Jurkat, Clone E6-1 (cell line): ENCODE measurements at places on chromosomes 11 and 22.

DNA sequence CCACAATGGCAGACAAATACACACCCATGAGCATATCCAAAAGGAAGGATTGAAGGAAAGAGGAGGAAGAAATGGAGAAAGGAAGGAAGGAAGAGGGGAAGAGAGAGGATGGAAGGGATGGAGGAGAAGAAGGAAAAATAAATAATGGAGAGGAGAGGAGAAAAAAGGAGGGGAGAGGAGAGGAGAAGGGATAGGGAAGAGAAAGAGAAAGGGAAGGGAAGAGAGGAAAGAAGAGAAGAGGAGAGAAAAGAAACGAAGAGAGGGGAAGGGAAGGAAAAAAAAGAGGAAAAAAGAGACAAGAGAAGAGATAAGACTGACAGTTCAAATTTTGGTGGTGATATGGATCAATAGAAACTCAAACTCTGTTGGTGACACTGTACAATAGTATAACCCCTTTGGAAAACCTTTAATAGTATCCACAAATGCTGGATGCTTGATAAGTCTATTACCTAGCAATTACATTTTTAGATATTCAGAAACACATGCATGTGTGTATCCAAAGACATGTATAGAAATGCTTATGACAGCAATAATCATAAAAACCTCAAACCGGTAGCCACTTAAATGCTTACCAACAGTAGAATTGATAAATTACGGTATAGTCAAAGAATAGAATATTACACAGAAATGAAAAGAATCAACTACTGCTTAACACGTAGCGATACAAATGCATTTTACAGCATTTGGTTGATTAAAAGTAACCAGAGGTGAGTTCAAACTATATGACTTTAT lies 1.2 kb upstream of the HBD start:
- DNase-seq = no peak

DNA sequence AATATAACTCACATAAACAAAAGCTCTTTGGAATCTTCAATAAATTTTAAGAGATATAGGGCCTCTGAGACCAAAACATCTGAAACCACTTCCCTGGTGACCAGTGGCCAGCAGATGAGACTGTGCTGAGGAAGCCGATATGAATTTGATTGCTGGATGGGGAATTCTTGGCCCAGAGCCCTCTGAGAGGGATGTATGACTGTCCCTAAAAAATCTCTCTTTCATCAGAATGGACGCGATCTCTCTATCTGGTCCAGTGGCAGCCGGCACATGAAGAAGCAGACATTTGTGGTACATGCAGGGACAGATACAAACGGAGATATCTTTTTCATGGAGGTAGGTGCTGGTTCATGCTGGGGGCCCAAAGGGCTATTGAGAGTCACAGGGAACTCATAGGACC lies 37.5 kb downstream of the MYBPC3 start:
- no peak for DNase-seq

DNA sequence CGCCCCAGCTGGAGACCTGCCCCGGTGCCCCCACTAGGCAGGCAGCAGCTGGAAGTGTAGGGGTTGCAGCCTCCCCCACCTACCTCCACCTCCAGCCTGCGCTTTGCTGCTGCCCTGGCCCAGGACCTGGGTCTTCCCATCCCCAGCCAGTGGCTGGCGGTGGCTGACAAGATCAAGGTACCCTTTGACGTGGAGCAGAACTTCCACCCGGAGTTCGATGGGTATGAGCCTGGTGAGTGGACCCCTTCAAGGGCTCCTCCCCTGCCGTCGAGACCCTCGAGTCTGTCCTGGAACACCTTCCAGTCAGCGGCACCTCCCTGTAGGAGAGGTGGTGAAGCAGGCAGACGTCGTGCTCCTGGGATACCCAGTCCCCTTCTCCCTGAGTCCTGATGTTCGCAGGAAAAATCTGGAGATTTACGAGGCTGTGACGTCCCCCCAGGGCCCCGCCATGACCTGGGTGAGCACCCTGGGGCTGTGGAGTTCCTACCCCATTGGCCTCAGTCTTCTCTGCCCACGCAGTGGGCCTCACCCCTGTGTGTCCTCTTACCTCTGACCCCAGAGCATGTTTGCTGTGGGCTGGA lies 4.4 kb downstream of the PGGHG start:
- no peak for DNase-seq

DNA sequence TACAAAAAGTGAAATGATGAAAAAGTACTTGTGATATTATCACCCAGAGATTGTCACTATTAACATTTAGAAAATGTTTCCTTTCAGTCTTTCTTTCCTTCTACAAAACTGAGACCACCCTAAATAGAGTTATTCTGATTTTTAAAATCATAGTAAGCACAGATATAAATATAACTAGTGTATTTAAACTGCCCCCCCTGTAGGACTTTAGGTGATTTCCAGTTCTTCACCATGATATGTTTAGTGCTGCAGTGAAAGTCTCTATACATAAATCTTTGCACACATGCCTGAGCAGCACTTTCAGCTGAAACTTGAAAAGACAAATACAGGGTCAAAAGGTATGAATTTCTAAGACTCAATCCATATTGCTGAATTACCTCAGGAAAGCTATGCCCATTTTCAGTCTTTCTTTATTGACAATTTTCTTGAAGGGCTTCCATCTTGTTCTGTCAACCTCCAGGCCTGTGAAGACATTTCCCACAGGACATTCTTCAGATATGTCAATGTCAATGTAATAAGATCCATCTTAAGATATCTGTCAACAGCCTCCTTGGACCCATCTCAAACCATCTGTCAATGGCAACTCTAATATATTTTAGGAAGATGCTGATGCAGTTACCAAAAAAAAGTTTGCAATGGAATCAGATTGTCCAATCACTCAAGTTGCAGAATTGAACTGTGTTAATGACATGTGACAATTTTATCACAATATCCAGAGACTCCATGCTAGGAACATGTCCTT lies 30.8 kb upstream of the LDLRAD3 start:
- no peak for DNase-seq

GRCh38 chr11:33263549-33263948 lies 6.4 kb downstream of the HIPK3 start:
- DNase-seq = no peak
